ENCODE measurements at places on chromosomes 5 and 9. TPM values are rescaled to one million over a fixed set of nuclear protein-coding genes. Genes with fewer than 3 reads are reported as not detected.

Gene CCNJL
- total RNA-seq = 0.78 TPM

DNA sequence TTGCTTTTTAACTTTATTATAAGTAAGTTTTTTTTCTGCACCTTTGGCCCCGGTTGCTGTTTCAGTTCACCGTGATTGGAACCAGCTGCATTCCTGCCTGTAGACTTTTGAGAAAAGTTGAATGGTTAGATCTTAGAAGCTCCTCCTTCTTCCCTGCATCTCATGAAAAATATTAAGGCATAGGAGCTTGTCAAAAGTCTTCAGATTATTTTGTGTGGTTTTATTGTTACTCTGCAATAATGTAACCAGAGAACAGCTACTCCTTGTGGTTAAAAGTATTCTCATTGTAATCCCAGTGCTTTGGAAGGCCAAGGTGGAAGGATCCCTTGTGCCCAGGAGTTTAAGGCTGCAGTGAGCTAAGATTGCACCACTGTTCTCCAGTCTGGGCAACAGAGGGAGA lies 3.3 kb upstream of the SLC2A8 start:
- no peak for DNase-seq

Gene PCDHGA9
- total RNA-seq = 11.9 TPM

Gene FOXD4
- total RNA-seq = 0.47 TPM

Gene FGFR4
- total RNA-seq = 1.6 TPM

DNA sequence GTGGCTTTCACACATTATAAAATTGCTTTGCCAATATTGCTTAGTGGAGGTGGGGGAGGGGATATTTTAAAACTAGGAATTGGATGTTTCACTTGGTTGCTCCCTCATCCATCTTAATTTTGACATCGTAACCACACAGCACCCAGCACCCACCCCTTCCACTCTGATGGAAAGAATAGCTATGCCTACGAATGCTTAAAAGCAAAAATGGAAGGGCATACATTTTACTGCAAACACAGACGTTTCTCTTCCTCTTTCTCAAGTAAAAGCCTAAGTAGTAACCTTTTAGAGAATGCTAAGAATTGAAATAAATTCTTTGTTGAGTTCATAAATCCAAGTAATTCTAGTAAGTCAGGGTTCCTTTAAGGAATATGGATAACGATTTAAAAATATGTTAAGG lies 69.9 kb downstream of the JAKMIP2 start:
- no peak for DNase-seq

- no peak for DNase-seq
These were observed 41.1 kb downstream of the ZNF883 start for GRCh38 chr9:112970939-112971338.

DNA sequence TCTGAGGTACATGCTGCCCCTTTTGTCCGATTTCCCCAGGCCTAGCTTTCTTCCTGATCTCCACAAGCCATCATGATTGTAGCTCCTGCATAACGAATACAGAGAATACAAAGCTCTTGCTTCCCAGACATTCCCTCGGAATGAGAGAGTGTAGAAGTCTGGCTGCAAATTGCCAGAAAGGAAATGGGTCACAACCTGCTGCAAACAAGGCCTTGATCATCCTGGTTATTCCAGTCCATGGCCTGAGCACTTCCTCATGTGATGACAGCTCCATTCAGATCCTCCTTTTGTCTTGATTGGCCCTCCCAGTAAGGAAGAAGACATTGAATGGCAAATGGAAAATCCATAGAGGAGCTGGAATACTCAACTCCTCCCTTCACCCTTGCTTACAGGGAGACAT lies 136.0 kb upstream of the ADRA1B start:
- no peak for DNase-seq

- DNase-seq = no peak
These were observed 320.8 kb downstream of the MAT2B start for GRCh38 chr5:163826201-163826600.

Gene FAM151B
- 39.8 TPM for total RNA-seq

DNA sequence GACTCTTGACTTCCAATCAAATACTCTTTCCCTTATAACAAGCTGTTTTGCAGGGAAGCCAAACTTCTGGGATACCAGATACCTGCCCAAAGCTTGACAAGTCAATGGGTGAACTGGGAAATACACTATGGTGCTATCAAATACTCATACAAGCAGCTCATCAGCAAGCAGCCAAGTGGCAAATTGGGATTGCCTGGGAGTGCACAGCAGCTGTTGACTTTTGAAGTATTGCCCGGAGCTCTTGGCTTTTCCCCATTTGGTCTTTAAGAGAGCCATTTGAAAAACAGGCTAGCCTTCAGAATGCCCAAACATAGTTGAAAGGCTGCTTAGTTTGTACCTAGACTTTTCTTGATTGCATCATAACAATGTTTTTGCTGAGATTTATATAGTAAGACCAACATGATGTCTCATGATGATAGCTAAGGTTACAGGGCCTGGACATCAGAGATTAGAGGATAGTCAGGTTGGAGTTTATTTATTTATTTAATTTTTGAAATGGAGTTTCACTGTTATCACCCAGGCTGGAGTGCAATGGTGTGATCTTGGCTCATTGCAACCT lies 210.1 kb upstream of the ZNF608 start:
- peak; percentile 6 for DNase-seq

DNA sequence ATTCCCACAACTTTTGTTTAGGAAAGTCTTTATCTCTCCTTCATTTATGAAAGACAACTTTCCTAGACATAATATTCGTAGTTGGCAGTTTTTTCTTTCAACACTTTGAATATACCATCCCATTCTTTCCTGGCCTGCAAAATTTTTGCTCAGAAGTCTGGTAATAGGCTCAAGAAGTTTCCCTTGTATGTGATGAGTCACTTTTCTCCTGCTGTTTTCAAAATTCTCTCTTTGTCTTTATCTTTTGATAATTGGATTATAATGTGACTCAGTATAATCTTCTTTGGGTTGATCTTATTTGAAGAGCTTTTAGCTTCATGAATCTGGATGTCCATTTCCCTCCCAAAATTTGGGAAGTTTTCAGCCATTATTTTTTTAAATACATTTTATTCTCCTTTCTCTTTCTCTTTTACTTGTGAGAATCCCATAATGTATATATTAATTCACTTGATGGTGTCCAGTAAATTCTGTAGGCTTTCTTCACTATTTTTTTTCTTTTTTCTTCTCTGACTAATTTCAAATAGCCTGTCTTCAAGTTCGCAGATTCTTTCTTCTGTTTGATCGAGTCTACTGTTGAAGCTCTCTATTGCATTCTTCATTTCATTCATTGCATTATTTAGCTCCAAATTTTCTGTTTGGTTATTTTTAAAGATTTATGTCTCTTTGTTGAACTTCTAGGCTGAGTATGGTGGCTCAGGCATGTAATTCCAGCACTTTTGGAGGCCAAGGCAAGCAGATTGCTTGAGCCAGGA lies 37.3 kb upstream of the CKS2 start:
- DNase-seq = no peak

Measured in occipital lobe (tissue), 3 donors.